AML-193 (cell line): ENCODE measurements at places on chromosomes 1 and 21.
A peak's percentile ranks its signal among the peaks of the same experiment; 100 is the strongest.

GRCh38 chr1:212684076-212684475 lies 15.6 kb downstream of the BATF3 start:
- no peak for DNase-seq

DNA sequence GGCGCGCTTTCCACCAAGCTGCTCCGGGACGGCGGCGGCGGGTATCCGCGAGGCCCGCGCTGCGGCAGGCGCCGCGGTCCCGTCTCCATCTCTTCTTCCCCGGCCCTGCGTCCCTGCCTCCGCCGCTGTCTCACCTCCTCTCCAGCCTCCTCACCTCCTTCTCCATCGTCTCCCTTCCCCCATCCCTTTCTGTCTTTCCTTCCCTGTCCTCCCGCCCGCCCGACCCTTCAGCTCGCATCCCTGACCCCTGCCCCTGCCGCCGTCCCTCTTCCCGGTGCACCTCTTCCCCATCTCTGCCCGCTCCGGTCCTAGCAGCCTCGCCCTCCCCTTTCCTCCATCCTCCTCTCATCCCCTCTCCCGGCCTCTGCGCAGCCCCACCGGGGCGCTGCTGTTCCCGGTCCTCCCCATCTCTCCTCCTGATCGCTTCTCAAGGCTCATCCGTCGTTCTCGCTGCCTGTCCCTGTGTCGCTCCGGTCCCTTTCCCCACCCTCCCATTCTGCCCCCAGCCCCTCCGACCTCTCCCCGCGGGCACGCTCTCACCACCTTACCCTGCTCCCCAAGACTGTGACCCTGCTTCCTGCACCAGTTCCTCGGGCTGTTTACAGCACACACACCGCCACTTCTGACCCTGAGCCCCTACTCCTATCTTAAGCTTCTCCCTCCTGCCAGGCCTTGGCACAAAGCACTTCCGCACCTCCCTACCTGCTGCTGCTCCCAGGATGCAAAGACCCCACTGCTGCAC lies 760 bp upstream of the NPHP4 start:
- DNase-seq: no peak

DNA sequence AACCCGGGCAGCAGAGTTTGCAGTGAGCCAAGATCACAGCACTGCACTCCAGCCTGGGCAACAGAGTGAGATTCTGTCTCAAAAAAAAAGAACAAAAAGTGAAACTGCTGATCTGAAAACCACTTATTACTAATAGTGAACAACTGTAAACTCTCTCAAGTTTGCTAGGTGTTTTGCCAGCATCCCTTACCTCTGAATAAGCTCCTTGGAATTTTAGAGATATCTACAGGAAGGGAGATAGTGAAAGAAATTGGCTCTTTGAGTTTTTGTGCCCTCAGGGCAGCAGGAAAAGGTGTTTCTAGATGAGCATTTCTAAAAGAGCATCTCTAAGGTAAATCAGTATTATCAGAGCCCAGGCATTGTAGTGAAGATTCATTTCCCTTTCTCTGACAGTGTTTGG lies 27.1 kb downstream of the PARK7 start:
- no peak for DNase-seq

GRCh38 chr1:166340709-166341108 lies 173.9 kb upstream of the FAM78B start:
- no peak for DNase-seq

GRCh38 chr1:107789817-107790524 lies 175.0 kb downstream of the VAV3 start:
- no peak for DNase-seq

GRCh38 chr1:181588631-181589030 lies 105.3 kb downstream of the CACNA1E start:
- DNase-seq: no peak

GRCh38 chr21:29649406-29649814 lies 290.4 kb downstream of the GRIK1 start:
- DNase-seq: peak; percentile 1

DNA sequence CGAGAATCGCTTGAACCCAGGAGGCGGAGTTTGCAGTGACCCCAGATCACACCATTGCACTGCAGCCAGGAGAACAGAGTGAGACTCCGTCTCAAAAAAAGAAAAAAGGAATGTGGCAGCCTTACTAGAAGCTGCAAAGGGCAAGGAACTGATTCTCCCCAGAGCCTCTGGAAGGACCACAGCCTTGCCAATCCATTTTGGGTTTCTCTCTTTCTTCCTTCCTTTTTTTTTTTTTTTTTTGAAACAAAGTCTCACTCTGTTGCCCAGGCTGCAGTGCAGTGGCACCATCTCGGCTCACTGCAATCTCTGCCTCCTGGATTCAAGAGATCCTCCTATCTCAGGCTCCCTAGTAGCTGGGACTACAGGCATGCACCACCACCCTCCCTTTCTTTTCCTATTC lies 9.9 kb upstream of the IFNGR2 start:
- no peak for DNase-seq

- no peak for DNase-seq
Measured at GRCh38 chr1:159900086-159900680, at the start of gene CFAP45. Gene CFAP45, minus strand, starts transcription at chr1:159900165. Its CDS starts 67 bp downstream, at chr1:159900098.

- no peak for DNase-seq
Measured at GRCh38 chr21:33101300-33101911, 31.5 kb downstream of the OLIG1 start.

- DNase-seq: no peak
Measured at GRCh38 chr1:153750026-153750995, 22.5 kb downstream of the INTS3 start.

- no peak for DNase-seq
Measured at GRCh38 chr1:13465515-13465914, 48.3 kb downstream of the LRRC38 start.

DNA sequence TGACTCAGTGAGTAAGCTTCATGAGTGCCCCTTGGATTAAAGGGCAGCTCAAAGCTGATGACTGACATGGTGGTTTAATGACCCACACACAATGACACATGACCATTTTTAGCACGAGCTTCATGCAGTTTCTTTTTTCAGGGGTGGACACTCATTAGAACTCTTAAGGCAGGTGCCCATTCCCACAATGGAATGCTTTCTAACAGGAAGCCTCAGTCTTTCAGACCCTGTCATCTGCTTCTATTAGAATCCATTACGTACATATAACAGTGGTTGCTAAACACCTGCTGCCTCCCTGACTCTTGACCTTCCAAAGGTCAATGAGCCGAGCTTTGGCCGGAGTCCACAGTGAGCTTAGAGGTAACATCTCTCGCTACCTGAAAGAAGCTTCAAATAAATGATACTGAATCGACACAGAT lies 27.4 kb downstream of the AKNAD1 start:
- no peak for DNase-seq

GRCh38 chr1:7268983-7269382 lies 483.7 kb downstream of the CAMTA1 start:
- DNase-seq: no peak

GRCh38 chr1:199843861-199844260 lies 183.6 kb upstream of the NR5A2 start:
- DNase-seq: no peak

- DNase-seq: no peak
Measured at GRCh38 chr1:236619398-236619797, 15.1 kb upstream of the HEATR1 start.

DNA sequence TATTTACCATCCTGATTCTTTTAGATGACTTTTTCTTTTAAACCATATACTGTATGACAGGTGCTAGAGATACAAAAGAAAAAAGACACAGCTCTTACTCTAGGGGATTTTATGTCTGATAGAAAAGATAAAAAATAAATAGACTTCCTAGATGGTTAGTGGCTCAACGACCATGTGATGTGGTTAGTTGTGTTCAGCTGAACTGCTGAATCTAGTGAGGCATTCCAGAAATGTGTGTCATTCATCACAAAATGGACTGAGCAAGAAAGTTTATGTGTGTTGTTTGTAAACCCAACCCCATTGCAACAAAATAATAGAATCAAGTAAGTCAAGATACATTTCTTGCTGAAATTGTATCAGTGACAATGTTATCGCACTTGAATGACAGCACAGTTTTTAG lies 205.8 kb upstream of the LYPLAL1 start:
- no peak for DNase-seq

DNA sequence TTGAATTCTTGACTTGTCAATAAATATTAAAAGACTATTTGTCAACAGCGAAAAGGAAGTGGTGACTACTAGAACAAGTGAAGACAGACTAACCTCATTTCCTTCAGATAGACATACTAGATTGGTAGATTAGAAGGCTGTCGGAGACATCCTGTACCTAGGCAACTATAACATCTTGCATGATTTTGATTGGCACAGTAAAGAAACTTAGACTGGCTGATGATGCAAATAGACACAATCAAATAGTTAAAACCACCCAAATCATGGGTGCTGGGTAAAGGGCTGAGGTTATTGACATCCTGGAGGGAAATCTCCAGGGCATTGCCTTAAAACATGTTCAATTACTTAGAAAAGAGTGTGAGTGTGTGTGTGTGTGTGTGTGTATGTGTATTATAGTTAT lies 85.9 kb upstream of the EDEM3 start:
- no peak for DNase-seq

DNA sequence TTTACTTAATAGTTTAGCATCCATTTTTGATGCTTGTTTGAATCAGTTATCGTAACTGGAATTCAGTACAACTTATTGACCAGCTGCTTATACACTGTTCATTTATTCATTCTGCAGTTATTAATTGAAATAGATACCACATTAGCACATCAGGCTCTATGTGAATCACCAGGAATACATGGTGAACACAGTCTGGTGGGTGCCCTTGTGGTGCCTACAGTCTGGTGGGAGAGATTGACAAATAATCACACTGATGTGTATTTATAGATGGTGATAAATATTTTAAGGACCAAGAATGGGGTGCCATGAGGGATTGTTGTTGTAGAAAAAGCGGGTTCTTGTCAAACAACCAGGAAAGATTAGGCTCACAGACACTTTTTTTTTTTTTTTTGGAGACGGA lies 87.6 kb downstream of the ZFYVE9 start:
- no peak for DNase-seq

- no peak for DNase-seq
Measured at GRCh38 chr1:184661801-184662200, 92.9 kb downstream of the EDEM3 start.

DNA sequence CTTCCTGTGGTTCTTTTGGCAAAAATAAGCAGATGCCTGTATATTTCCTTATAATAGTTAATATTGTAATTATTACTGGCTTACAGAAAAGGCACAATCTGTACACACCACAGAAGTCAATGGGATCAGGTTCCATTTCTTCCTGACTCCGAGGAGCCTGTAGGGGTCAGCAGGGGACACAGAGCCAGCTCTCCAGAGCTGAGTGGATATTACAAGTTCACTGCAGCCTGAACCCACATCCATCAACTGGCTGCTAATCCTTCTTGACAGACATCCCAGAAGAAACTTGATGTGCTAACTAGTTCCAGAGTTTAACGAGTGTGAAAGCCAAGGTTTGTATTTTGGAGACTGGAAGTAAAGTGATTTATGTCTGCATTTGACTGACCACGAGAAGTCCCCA lies 203.8 kb downstream of the LMX1A start:
- DNase-seq: no peak

- DNase-seq: no peak
Measured at GRCh38 chr1:76298399-76298798, 223.9 kb downstream of the ST6GALNAC3 start.

GRCh38 chr1:202068596-202068995 lies 54.1 kb upstream of the GPR37L1 start:
- no peak for DNase-seq

DNA sequence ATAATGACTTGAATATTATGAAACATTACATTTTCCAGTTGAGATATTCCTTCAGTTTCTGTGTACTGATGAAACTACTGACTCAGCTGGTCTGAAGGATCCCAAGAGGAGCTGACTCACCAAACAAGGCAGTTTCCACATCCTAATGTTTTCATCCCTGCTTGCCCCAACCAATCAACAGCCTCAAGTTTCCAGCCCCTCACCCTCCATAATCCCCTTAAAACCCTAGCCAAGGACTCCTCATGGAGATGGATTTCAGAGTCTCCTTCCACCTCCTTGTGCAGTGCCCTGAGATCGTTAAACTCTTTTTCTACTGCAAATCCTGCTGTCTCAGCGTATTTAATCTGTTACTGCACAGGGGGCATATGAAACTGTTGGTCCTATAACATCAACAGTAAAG lies 83.1 kb upstream of the HAO2 start:
- no peak for DNase-seq

GRCh38 chr1:25922971-25923552 lies 16.8 kb upstream of the STMN1 start:
- DNase-seq: peak; percentile 58

GRCh38 chr1:150083907-150084306 lies 16.3 kb downstream of the VPS45 start:
- DNase-seq: no peak

- DNase-seq: no peak
Measured at GRCh38 chr1:92862605-92863004, 30.8 kb downstream of the RPL5 start.

DNA sequence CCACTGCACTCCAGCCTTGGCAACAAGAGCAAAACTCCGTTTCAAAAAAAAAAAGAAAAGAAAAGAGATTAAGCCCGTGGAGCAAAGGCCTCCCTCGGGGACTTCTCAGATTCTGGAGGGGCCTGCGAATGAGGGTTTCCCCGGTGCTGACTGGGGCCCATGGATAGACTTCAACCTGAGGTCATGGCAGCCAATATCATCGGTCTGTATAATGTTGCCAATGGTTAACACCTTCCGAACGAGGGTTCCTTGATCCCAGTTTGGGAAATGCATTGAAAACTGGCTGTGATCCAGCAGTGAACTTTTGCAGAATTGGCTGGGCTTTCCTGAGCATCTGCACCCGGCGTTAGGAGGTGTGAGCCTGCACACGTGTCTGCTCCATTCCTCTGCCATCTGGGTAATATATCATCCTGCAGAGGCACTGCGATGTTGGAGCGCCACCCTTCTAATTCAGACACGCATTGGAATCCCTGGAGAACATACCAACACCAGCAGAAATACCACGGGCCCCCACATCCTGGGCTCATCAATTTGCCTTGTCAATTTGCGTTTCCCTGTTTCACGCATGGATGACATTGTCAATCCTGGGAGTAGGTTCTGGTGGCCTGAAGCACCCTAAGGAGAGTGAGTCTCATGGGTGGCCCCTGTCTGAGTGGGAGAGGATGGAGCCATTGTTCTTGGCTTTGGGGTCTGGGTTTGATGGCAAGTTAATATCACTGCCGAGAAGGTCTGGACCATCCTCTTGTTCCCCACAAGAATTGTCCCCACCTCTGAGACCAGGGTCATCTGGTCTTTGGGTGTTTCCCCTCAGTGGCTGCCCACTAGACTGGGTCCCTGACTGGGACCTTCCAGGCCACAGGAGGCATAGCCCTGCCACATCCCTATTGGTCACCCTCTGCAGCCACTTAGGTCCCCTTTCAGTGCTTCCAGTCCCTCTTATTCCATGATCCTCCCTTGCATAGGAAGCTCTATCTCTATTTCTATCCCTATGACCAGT lies 441.0 kb downstream of the PTPRU start:
- no peak for DNase-seq
